Right hindlimb (tissue), 1 donor: ENCODE measurements at places on chromosomes 2 and 18.

DNA sequence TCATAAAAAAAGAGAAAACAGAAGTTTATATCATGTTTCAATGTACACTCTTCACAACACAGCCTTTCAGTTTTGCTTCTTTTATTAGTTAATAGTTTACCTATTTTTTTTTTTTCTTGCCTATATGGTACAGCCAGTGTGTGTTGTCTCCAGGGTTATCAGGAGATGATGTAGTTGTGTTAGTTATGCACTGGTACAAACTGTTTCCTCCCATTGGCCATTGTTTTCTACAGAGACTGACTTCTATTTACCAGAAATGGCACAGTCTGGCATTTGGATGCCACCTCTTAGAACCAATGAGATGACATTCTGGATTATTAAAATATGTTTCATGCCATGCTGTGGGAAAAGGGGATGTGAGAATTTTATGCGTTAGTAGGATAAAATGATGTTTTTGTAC lies 339.4 kb downstream of the PLCL1 start:
- DNase-seq = no peak

DNA sequence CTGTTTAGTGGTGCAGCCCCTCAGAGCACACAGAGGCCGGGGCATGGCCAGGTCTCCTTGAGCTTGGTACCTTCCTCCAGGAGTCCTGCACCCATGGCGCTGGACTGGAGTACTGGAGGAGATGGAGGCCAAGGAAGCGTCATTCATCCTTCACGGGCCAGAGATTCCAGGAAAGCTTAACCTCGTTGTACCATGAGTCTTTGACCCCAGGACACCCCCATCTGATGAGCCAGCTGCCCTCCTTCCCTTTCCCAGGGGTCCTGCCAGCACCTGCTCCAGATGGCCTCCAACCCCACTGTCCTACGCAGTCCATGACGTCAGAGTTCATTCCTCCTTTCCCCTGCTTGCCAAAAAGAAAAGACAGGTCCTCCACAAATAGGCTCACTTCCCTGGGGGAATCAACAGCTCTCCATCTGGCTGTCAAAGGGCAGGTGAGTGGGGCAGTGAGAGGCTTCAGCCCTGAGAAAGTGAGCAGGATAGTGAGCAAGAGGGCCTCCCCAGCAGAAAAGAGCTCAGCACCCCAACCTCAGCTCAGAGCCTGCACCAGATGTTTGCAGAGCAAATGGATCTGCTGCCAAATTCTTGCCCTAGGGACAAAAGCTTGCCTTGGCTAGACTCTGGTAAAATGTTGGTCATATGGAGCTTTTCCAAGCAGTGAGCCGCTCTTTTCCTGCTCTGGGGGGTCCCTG lies 4.5 kb upstream of the NPPC start:
- peak; percentile 76 for DNase-seq

DNA sequence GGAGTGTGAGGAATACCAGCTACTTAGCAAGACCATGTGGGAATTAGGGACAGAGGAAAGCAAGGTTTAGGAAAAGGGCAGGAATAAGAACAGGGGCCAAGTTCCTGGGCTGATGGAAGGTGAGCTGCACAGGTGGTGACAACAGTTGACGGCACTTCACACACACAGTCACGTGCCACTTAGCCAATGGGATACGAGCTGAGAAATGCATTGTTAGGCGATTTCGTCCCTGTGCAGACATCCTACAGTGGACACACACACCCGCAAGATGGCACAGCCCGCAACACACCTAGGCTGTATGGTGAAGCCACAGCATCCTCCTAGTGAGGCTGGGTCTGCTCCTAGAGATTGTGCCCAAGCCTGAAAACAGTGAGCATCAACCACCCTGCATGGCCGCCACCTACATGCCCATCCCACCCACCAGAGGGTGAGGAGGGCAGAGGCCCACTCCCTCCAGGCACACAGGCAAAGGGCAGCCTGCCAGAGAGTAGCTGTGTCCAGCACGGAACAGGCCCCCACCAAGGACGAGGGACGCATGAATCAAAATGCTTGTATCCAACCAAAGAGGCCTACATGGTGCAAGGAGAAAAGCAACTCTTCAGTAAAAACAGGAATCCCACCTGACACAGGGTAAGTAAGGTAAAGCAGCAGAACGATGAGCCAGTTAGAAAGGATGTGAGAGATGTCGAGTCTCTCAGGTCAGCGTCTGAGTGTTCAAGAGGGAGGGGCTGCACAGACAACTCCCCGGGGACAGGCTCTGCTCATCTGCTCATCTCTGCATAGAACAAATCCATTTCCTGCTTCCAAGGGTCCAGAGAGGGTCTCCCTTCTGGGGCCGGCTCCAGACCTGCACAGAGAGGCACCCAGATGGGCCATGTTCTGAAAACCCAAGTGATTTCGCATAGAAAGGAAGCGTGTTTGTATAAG lies 51.3 kb downstream of the ZNF516 start:
- DNase-seq = no peak

- no peak for DNase-seq
Measured at GRCh38 chr18:4544142-4544541, 89.0 kb upstream of the DLGAP1 start.

DNA sequence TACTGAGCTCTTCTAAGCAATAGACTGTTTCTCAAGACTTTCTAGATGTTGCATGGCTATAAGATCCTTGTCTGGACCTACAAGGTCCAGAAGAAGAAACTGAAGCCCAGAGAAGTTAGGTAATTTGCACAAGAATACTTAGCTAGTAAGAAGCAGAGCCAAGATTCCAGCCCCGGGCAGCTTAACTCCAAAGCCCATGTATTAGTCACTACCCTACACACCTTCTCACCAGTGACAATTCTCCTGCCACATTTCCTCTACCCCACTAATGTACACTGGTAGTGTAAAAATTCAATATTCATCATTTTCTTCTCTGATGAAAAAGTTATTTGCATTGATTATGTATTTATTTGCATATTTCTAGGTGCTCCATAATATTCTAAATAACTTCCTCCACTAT lies 95.5 kb upstream of the CREB1 start:
- no peak for DNase-seq

DNA sequence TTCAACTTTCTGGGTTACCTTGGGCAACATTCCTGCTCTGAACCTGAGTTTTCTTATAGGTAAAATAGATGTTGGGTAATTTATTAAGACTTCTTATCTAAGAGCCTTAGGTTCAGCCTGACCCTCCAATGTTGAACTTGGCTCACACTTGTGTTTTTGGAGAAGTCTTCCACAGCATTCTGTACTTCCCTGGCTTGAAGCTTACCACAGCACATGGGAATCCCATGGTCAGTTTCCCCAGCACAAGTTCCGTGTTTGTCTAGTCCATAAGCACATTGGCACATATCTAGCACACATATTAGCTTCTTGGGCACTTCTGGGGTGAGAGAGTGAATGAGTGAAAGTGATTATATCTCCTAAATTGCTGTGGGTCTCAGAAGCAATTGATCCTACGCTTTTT lies 782.5 kb upstream of the HS6ST1 start:
- DNase-seq = no peak

DNA sequence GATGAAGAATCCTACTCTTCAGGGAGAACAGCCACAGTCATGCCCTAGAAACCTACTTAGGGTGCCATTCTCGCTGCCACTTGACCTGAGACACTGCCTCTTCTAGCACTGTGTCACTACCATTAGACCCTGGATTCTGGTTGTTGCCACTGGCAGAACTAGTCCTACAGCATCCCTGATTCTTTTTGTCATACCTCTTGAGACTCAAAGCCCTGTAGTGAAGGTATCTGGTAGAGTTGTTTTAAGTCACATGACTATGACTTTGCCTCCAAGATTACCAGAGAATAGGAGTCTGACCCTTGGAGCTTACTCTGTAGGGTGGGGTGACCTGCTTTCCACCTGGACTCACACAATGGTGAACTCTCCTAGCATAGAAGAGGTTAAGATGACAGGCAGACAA lies 296.7 kb downstream of the TNS1 start:
- DNase-seq = no peak

GRCh38 chr2:95267458-95268210 lies 6.6 kb upstream of the PROM2 start:
- no peak for DNase-seq

- no peak for DNase-seq
Measured at GRCh38 chr18:79601234-79601633, 78.4 kb upstream of the CTDP1 start.

DNA sequence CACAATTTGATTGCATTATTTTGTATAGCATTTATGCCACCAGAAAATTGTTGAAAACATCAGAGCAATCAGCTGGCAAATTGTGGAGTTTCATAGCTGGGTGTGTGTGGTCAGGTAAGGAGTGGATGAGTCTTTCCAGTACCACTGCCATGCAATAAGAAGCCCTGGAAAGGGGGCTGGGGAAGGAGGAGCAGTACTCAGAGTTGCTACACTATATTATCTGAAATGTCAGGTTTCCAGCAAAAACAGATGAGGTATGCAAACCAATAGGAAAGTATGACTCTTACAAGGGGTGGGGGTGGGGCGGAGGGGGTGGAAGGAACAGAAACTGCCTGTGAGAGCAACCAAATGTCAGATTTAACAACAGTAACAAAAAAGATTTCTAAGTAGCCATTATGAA lies 112.2 kb downstream of the SOS1 start:
- no peak for DNase-seq

GRCh38 chr2:25453199-25453905 lies 111.6 kb upstream of the DNMT3A start:
- DNase-seq = no peak

DNA sequence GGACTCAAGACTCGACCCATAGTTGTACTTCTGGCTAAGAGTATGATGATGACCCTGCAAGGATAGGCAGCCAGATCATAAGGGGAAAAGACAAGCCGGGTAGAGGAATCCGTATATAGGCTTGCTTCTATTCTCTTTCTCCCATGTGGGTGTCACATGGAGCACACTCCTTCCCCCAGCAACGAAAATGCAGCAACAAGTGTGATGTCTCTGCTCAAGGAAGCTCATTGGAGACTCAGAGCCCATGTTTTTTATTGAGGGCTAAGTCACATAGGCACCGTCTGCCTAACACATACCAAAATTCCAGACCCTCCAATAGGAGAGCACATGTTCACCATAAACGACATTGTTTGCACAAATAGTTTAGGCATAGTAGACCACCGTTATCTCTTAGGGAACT lies 6.3 kb downstream of the ZNF2 start:
- no peak for DNase-seq

GRCh38 chr2:44155666-44156446 lies 12.8 kb upstream of the PPM1B start:
- DNase-seq = no peak

DNA sequence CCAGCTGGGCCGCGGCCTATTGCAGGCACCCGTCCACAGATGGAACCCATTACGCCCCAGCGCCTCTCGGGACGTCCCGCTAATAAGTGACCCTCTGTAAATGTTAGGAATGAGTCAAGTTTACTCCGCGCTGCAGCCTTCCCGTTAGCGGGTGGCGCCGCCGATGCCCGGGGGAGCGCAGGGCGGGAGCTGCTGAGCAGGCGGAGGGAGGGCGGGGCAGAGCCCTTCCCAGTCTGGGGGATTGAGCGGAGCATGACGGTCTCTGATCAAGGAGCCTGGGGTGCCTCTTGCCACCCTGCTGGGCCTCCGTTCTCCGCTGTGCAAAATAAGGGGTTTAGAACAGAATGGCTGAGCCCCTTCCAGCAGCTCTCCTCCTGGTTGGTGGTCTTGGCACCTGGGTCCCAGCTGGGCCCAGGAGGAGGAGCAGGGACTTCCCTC lies 10.5 kb downstream of the CROCC2 start:
- DNase-seq = peak; percentile 80

- no peak for DNase-seq
Measured at GRCh38 chr2:46689993-46690392, 210.6 kb downstream of the TMEM247 start.
